Camera-type eye (tissue), 1 donor: ENCODE measurements at places on chromosomes 7 and 10. TPM values are rescaled to one million over a fixed set of nuclear protein-coding genes. Genes with fewer than 3 reads are reported as not detected.

Gene LCOR
- total RNA-seq: 85.5 TPM

Gene TMEM236
- total RNA-seq: 0.44 TPM

Gene RBP3
- 348 TPM for total RNA-seq

Gene ITPRID1
- 0.11 TPM for total RNA-seq

Gene CALCR
- total RNA-seq: 0.38 TPM

Gene ACTL6B
- 14.7 TPM for total RNA-seq

Gene PIK3CG
- 3.4 TPM for total RNA-seq

Gene TSPAN12
- total RNA-seq: 23.3 TPM

Gene THNSL1
- 13.0 TPM for total RNA-seq

Gene MEIG1
- total RNA-seq: not detected

Gene STEAP1B
- 1.6 TPM for total RNA-seq

Gene NXPH1
- total RNA-seq: 1.6 TPM

Gene ST8SIA6
- 4.4 TPM for total RNA-seq

Gene SHTN1
- 19.4 TPM for total RNA-seq

Gene FBXL13
- total RNA-seq: 10.0 TPM

Gene XRCC2
- total RNA-seq: 5.3 TPM

Gene EPHA1
- 2.1 TPM for total RNA-seq

Gene PSD
- total RNA-seq: 49.2 TPM
